ENCODE measurements at places on chromosomes 6 and 20.

- no peak for DNase-seq
These were observed 514.3 kb upstream of the CITED2 start for GRCh38 chr6:139888681-139889122.

GRCh38 chr20:20710443-20711315 lies 1.8 kb downstream of the RALGAPA2 start:
- DNase-seq = peak; percentile 47

GRCh38 chr6:167706313-167707109 lies 120.2 kb upstream of the AFDN start:
- no peak for DNase-seq

GRCh38 chr20:56730003-56730402 lies 100.9 kb downstream of the TFAP2C start:
- no peak for DNase-seq

DNA sequence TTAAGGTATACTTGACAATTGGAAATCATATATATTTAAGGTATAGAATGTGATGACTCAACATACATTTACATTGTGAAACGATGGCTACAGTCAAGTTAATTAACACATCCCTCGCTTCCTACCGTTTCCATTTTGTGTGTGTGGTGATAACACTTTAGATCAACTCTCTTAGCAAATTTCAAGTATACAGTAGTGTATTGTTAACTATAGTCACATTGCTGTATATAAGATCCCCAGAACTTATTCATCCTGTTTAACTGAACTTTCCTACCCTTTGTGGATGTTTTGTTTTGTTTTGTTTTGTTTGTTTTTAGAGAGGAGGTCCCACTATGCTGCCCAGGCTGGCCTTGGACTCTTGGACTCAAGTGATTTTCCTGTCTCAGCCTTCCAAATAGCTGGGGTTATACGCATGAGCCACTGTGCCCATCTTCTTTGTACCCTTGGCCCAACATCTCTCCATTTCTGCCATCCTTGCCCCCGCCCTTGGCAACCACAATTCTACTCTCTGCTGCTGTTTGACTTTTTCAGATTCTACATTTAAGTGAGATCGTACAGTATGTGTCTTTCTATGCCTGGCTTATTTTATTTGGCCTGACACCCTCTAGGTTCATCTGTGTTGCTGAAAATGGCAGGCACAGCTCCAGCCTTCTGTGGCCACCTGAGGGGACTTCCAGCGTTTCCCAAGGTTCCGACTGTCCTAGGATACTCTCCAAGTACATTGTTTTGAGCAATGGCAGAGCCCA lies 90.5 kb upstream of the SNX9 start:
- no peak for DNase-seq

DNA sequence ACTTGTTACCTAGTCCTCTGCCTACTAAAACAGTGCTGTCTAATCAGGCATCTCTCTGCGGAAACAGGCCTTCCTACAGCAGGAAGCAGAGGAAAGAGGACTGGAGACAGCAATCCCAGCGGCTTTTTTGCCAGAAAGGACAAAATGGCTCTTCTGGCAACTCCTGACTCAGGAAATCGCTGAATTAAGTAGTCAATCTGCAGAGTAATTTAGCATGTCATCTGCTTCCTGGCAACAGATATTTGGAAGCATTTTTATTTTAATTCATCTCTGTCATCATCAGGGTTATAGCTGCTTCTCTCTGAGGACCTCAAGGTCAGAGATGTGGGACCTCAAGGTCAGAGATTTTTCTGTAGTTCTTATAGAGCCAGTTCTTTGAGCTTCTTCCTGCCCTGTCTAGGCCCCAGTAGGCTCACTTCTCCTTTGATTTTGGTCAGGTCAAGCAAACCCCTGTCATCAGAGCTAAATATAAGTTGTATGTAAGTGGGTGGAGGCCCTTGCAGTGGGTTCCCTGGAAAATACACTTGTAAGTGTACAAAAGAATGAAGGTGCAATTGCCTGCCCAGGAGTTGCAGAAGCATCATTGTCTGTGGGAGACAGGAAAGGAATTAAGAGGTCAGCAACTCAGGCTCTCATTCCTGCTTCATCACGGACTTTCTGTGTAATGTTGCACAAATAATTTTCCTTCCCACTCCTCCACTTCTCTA lies 229.4 kb downstream of the ALDH8A1 start:
- DNase-seq = no peak

- no peak for DNase-seq
These were observed 62.7 kb downstream of the NOL4L start for GRCh38 chr20:32522526-32522775.

- DNase-seq = no peak
These were observed 9.0 kb downstream of the SFT2D1 start for GRCh38 chr6:166333172-166333995.

- no peak for DNase-seq
These were observed 174.3 kb upstream of the TNFAIP3 start for GRCh38 chr6:137692806-137693205.

DNA sequence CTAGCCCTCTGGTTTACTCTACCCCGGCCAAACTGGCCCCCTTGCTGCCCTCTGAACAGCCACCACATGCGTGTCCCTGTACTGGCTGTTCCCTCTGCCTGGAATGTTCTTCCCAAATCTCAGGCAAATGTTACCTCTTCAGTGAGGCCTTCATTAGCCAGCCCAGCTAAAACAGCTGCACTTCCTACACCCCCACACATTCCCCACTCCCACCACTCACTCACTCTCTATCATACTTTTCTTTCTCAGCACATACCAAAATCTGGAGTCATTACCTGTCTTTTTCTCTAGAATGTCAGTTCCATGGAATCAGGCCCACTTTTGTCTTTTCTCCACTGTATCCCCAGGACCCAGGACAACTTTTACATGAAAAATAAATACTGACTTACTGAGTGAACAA lies 401.2 kb upstream of the SULF2 start:
- no peak for DNase-seq

DNA sequence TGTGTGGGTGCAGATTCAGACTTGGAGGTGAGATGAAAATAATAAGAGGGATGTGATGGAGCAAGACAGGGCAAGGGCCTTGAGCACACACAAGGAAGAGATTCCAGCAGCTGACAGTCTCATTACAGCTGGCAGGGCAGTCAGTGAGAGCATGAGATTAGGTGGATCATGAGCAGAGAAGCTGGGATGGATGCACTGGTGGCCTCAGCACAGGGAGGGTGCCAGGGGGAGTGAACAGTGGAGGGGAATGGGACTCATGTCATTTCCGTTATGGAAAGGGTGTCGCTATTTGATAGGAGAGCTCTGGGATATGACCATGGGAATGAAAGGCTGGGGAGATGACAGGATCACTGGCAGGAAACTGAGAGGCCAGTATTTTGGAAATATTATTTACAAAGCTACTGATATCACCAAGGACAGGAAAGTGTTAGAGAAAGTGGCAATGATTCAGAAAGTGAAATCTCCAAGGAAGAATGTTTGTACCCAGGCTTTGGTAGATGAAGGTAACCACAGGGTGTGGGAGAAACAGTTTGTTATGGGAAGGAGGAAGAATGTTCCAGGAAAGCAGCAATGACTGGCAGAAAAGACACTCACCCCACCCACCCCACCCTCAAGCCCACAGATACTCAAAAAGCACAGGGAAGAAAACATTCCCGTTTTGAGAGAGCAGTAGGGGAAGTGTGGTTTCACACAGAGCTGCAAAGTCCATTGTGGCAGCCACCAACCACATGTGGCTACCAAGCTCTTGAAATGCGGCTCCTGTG lies 214.7 kb upstream of the PROKR2 start:
- DNase-seq = no peak

- no peak for DNase-seq
These were observed 31.3 kb upstream of the HEY2 start for GRCh38 chr6:125718109-125718508.

DNA sequence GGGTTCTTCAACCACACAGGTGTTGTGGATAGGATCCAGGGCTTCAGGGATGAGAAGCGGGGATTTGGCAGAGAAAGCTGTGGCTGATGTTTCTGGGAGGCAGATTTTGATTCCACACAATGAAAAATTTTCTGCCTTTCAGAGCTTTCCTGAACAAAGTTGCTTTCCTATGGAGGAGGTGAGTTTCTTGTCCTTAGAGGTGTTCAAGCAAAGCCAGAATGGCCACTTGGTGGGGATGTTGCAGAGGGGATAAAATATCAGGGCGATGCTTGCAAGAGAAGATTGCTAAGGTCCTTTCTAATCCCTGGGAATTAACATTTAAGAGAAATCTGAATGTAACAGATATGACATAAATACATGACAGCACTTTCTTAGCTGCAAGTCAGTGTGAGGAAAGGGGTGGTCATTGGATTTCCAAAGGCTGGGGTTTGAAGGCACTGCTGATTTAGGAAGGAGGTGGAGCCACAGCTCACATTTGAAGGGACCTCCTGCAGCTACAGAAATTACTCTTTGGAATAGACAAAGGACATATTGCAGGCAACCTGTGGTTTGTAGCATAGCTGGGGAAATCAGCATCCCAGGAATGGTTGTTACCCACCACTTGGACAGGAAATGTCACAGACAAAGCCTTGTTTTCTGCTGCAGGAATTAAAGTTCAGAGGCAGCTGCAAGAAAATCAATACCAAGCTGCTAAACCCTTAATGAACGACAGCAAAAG lies 271.1 kb upstream of the CHD6 start:
- no peak for DNase-seq

- no peak for DNase-seq
These were observed 11.7 kb upstream of the WTAP start for GRCh38 chr6:159715605-159716004.

DNA sequence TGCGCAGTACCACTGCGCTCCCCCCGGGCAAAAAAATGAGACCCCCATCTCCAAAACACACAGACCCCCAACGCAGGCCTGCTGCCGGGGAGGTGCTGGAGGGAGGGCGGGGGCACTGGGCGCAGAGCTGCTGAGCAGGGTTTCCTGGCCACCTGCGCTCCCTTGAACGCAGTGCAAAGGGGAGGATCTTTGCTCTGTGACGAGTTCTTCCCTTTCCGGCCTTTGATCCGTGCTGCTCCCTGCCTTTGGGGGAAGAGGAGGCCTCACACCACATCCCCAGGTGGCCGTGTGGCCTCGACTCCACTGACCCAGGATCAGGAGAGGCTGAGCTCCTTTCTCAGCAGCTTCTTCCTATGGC lies 8.9 kb upstream of the COL20A1 start:
- DNase-seq = no peak

GRCh38 chr20:51153867-51154707 lies 131.2 kb upstream of the KCNG1 start:
- DNase-seq = no peak

DNA sequence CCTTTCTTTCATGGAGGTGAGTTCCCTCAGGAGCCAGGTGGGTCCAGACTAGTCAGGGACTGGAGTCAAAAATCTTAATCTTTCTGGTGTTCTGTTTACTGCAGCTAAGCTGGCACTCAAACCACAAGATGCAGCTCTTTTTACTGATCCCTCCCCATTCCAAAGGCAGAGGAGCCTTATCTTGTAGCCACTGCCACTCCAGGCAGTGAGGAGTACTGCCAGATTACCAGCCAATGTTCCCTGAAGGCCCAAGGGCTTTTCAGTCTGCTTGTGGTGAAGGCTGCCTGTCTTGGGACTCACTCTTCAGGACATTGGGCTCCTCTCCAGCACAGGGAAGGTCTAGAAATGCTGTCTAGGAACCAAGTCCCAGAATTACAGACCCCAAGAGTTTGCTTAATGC lies 490.4 kb upstream of the ADGRB3 start:
- no peak for DNase-seq

GRCh38 chr20:833121-833449 lies 430 bp upstream of the FAM110A start:
- DNase-seq = no peak

DNA sequence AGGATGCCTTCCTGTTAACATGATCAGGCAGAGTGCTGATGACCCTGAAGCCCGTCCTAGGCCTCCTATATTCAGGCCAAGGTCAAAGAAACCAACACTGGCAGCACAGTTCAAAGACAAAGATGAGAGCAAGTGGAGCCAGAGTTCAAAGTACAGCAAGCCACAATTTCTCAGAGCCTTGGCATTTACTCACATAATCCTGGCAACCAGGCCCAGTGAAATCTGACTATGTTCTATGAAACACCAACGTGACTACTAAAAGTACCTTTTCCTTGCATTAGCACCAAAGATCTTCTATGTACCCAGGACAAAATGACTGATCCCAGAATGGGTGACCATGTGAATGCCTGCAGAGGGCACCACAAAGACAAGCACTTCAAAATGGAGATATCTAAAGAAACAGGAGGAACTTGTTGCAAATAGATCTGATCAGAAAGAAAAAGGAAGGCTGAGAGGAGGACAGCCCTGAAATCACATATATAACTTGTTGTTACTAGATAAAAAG lies 3.9 kb downstream of the NFS1 start:
- no peak for DNase-seq

GRCh38 chr6:53203483-53203882 lies 54.8 kb upstream of the GCM1 start:
- no peak for DNase-seq

DNA sequence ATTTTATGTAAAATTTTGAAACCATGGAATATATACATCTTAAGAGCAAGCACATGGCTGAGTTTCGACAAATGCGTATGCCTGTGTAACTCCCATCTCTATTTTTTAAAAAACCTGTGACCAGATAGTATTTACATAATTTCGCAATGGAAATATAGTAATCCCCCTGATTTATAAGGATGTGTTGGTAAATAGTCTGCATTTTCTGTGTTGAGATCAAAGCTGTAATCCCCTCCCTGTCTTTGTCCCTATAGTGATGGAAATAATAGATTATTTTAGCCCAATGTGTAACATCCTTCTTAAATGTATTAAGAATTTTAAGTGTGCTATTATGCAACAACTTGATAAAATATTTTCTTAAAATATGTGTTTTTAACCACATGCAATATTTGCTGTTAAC lies 267.3 kb downstream of the CDKAL1 start:
- DNase-seq = no peak

DNA sequence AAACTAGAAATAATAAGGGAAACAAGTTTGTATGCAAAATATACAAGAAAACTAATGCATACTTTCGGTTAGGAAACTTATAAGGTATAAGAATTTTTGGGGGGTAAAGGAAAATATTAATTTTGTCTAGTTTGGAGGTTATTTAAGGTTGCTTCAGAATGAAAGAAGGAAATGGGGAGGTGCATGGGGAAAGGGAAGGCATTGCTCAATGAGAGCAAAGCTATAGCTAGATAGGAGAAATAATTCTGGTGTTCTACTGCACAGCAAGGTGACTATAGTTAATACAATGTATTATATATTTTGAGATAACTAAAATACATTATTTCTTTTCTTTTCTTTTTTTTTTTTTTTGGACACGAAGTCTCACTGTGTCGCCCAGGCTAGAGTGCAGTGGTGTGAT lies 5.4 kb upstream of the MYMX start:
- no peak for DNase-seq
